ENCODE measurements at places on chromosomes 12 and 14. TPM values are rescaled to one million over a fixed set of nuclear protein-coding genes. Genes with fewer than 3 reads are reported as not detected.

- DNase-seq = no peak
Observed at GRCh38 chr14:40099316-40099715, 667.1 kb upstream of the FBXO33 start.

GRCh38 chr12:78622529-78623195 is 241.9 kb upstream of the SYT1 start:
- DNase-seq = no peak

GRCh38 chr12:119693511-119693910 is 25.6 kb downstream of the PRKAB1 start:
- no peak for DNase-seq

DNA sequence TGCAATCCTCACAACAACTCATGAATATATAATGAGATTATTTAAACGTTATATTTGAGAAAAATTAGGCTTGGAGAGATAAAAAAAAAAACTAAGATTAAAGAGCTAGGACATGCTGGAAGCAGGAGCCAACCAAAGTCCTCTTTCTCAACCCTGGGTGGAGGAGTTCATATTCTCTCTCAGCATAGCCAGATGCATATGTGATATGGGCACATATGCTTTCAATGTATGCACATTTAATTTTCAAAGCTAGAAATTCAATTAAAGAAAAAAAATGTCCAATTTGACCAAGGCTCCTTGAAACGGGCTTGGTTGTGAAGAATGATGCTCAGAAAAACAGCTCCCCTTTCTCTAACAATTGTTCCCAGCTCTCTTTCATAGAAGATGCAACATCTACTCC is 61.9 kb upstream of the GRIP1 start:
- no peak for DNase-seq

DNA sequence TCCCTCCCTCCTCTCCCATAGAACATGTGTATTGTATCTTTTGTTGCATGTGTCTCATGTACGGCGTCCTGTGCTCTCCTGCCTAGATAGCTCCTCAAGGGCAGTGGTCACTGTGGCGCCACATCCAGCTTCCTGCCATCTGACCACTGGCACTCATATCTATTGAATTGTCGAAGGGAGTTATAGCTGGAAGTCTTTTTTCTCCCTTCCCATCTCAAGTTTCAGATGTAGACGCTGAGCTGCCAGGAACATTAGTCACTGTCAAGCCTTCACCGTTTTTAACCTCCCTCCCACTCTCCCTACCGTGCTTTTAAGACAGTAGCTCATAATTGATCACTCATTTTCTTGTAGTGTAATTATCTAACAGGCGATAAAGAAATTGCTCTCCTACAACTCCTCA is 33.0 kb downstream of the MTHFD1 start:
- peak; percentile 36 for DNase-seq

DNA sequence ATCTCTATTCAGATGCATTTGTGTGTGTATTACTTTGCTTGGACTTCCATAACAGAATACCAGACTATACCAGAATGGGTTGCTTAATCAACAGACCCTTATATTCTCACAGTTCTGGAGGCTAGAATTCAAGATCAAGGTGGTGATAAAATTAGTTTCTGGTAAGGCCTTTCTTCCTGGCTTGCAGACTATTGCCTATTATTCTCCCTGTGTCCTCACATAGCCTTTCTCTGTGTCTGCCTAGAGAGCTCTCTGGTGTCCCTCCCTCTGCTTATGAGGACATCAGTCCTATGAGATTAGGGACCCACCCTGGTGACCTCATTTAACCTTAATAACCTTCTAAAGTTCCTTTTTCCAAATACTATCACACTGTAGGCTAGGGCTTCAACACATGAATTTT is 106.0 kb downstream of the FAR2 start:
- DNase-seq = no peak

DNA sequence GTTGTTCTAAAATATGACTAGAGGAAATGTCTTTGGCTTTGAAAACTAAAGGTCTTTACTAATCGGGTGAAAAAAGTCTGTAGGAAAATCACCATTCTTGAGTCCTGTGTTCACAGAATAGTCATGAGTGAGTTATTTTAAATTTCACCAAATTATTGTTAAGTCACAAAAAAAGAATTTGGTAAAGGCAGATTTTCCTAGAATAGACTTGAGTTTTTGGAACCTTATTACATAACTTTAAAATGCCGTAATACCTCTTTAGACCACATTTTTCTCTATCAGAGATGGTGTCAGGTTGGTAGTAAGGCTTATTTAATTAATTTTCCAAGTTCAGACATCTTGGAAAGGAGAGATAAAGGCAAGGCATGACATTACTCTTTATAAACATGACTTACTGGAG is 184.7 kb upstream of the GARIN2 start:
- no peak for DNase-seq

Gene ZNF891
- total RNA-seq = 0.10 TPM

Gene CAPZA3
- total RNA-seq = not detected

Gene ZFC3H1
- total RNA-seq = 11.5 TPM

Gene NAA25
- total RNA-seq = 9.1 TPM

Gene ATP23
- total RNA-seq = 11.2 TPM

All from MG63 (cell line).